Sigmoid colon (tissue), 7 donors: ENCODE measurements at places on chromosomes 6 and 20. TPM values are rescaled to one million over a fixed set of nuclear protein-coding genes. Genes with fewer than 3 reads are reported as not detected.
A peak's percentile ranks its signal among the peaks of the same experiment; 100 is the strongest.

Gene IL17F
- total RNA-seq, result not detected

Gene PTPN1
- 24.7 TPM for total RNA-seq

Gene SSTR4
- not detected for total RNA-seq

Gene SLC22A3
- total RNA-seq, result 13.6 TPM

Gene FAM83C
- not detected for total RNA-seq

Gene PRSS35
- total RNA-seq, result not detected

Gene CTCFL
- 0.36 TPM for total RNA-seq

Gene SLC35D3
- total RNA-seq, result 1.1 TPM

Gene MARCKS
- total RNA-seq, result 67.1 TPM

Gene HUS1B
- 1.6 TPM for total RNA-seq

Gene PSORS1C2
- total RNA-seq, result not detected

Gene WRNIP1
- total RNA-seq, result 56.6 TPM

Gene CSTF1
- 24.6 TPM for total RNA-seq

Gene ATP6V1G2
- total RNA-seq, result 5.0 TPM

Gene DST
- total RNA-seq, result 495 TPM

Gene CLDN20
- not detected for total RNA-seq

DNA sequence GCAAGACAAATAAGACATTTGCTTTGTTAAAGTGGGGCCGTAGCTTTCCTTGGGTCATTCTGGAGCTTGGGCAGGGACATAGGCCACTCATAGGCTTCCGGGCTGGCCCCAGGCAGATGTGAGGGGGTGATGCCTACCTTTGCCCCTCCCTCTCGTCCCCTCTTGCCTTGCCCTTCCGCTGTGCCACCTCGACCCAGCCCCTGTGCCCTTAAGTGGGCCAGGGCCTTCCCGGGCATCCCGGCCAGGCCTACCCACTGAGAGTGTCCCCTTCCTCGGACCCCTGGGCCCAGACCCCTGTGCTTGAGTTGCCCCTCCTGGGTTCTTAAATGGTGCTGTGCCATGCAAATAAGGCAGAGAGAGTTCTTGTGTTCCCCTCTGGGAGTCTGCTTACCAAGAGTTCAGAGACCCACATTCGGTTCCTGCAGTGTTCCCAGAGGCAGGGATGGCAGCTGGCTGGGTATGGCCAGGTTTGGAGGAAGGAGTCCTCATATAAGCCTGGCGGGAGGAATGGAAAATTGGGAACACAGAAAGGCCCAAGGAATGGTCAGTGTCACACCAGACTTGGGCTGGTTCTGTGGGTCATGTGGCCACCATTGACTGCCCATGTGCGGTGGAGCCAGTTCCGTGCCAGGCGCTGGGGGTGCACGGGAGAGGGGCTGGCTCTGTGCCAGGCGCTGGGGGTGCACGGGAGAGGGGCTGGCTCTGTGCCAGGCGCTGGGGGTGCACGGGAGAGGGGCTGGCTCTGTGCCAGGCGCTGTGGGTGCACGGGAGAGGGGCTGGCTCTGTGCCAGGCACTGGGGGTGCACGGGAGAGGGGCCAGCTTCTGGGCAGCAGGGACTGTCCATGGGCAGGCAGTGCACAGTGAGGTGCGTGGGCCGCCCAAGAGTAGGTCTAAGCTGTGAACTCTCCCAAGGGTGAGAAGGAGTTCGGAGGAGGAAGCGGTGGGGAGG is 173.5 kb upstream of the SNX9 start:
- peak; percentile 68 for DNase-seq

DNA sequence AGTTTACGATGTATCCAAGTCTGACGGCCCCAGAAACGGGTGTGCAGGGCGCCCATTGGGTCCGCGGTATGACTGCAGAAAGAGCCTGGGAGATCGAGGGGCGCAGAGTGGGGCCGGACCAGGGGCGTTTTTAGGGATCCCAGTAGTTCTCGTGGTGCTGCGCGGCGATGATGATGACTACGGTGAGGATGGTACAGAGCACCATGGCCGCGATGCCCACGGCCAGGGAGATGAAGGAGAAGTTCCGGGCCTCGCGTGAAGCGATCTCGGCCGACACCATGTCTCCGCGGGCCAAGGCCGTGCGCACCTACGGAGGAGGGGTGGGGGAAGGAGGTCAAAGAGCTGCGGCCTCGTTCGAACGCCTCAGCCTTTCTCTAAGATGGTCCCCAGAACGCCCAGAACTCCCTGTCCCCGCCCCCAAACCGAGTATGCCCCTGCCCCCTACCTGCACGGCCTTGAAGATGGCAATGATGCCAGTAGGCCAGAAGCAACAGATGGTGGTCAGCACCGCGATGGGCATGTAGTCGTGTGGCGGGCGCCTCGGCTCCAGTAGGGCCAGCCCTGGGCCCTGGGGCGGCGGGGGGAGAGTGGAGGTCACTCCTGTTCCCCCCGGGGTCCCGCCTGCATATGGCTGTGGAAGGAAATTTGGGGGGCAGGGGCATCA is 2.5 kb downstream of the PRRT1 start:
- DNase-seq, result no peak

DNA sequence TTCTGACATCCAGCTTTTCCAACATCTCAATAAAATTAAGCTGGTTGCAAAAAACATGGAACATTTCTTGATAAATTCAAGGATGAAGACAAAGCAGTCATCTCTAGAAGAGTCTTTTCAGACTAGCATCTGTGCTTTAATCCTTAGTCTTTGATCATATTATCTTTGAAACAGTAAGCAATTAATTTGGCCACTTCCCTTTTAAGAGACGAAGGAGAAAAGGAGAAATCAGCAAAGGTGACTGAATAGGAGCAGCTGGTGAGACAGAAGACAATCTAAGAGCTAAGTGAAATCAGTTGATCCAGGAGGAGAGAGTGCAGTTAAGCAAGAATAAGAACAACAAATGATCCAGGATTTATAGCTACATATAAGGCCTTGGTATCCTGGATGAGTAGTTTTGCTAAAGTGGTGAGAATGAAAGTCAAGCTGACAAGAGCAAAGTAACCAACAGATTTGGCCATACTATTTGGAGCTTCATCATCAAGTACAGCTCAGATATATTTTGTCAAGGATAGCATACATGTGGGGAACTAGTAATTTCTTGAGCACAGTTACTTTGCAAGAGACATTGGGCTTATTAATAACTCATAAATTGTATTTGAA is 215.5 kb downstream of the ADGB start:
- DNase-seq, result no peak

GRCh38 chr6:149306967-149307366 is 10.5 kb upstream of the TAB2 start:
- DNase-seq, result no peak

DNA sequence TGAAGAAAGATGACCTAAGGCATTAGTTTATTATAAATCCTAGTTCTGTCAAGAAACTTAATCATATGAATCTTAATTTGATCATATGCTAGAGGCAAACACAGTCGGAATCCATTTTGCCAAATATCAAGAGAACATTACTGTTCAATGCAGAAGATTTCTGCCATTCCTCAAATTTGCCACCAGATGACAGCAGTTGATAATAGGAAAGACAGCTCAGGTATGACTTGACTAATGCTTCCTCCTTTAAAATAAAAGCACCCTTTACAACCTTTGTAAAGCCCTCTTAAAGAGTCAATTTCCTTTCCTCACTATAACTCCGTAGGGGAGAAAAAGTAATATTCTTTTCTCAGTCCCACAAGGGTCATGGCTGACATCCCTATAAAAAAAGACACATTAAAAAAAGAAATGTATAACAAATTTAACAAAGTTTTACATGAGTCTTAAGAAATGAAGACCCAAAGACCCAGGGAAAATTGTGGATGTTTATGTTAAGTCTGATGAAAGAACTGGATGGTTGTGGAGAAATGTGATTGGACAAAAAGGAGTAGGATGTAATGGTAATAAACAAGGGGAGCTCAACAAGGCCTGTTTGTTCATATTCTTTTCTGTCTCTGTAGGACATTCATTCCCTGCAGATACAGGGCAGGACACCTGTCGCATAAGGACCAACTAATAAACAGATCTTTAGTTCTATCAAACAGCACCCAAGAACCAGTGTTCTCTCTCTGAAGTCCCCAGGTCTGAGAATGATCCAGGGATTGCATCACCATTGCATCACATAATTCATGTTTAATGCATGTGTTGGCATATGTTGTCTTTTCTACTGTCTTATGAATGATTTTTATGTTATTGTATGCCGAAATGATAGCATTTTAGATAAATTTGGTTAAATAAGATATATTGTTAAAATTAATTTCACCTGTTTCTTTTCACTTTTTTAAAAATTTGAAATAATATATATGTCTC is 23.0 kb upstream of the IL17A start:
- no peak for DNase-seq

GRCh38 chr20:6769903-6770785 is 2.7 kb downstream of the BMP2 start:
- DNase-seq, result peak; percentile 76

DNA sequence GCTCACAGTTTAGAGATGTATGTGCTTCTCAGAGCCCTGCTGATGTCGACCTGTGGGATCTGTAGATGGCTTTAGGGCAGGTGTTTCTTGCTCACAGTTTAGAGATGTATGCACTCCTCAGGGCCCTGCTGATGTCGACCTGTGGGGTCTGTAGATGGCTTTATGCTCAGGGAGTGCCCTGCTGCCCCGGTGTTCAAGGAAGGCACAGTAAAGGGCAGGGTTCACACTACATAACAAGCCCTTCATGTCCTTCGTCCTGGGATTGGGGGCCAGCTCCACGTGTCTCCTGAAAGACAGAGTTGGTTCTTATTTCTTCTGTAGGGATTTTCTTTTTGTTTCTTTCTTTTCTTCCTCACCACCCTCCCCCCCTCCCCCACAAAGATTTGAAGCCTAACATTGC is 91.1 kb downstream of the SMOC2 start:
- DNase-seq, result no peak

GRCh38 chr6:89707766-89708165 is 69.2 kb upstream of the LYRM2 start:
- no peak for DNase-seq

- peak; percentile 34 for DNase-seq
Measured at GRCh38 chr20:58524814-58525213, 9.6 kb upstream of the APCDD1L start.

GRCh38 chr6:93124006-93124632 is 295.2 kb downstream of the EPHA7 start:
- no peak for DNase-seq

DNA sequence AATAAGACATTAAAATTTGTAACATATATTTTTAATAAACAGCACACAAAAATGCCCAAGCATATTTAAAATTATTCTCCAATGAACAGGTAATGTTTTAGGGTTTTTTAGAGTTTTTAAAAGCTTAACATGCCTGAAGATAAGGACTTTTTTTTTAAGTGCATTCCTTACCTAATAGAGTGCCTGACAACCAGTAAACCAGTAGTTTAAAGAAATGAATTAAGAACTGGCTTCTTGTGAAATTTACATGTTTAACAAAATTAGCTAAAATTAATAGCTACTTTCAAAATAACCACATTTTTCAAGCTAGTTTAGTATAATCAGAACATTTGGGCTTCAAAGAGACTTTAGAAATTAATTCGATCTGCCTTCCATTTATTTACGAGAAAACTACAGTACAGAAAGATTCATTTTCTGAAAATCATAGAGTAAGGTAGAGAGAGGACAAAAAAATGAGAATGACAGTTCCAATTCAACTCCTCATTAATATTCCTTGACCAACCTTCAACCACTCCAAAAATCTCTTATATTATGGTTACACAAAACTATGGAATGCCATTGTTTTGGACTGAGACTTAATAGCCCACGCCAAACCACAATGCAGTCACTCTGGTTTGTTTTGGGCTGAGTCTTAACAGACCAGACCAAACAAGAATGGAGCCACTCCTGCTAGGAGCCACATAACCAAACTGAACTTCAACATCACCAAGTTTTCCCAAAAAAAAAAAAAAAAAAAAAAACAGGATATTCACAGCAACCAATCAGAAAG is 5.7 kb upstream of the PLN start:
- no peak for DNase-seq

- no peak for DNase-seq
Measured at GRCh38 chr6:72740135-72740534, 118.3 kb downstream of the KCNQ5 start.

GRCh38 chr20:41038878-41039404 is 10.3 kb downstream of the TOP1 start:
- DNase-seq, result no peak

DNA sequence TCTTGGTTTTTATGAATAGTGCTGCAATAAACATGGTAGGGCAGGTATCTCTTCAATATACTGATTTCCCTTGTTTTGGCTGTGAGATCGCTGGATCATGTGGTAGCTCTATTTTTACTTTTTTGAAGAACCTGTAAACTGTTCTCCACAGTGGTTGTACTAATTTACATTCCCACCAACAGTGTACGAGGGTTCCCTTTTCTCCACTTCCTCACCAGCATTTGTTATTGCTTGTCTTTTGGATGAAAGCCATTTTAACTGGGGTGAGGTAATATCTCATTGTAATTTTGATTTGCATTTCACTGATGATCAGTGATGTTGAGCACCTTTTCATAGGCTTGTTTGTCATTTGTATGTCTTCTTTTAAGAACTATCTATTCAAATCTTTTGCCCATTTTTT is 8.0 kb upstream of the ARG1 start:
- no peak for DNase-seq

- DNase-seq, result no peak
Measured at GRCh38 chr20:49275216-49275615, 2.6 kb downstream of the ZNFX1 start.

GRCh38 chr6:6121943-6122342 is 115.2 kb upstream of the NRN1 start:
- no peak for DNase-seq

DNA sequence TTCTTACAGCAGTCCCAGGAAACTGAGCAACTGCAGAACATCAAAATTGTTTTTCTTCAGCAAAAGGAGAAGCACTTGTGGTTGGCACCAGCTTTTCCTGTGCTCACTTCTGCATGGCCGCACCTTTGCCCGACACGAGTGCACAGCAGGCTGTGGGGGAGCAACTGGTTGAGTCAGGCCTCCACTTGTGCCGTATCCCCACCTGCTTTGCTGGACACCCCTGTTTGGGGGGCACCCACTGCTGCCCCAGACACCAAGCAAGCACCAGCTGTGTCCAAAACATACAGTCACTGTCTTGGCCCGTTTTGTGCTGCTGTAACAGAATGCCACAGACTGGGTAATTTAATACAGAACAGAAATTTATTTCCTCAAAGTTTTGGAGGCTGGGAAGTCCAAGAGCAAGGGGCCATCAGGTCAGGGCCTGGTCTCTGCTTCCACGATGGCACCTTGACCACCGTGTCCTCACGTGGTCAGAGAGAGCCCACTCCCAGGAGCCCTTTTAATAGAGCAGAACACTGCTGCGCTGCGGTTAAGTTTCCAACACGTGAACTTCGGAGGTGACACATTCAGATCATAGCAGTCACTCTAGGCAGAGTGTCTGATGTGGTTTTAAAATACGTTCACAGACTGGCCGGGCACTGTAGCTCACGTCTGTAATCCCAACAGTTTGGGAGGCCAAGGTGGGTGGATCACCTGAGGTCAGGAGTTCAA is 8.7 kb upstream of the GMEB2 start:
- no peak for DNase-seq

DNA sequence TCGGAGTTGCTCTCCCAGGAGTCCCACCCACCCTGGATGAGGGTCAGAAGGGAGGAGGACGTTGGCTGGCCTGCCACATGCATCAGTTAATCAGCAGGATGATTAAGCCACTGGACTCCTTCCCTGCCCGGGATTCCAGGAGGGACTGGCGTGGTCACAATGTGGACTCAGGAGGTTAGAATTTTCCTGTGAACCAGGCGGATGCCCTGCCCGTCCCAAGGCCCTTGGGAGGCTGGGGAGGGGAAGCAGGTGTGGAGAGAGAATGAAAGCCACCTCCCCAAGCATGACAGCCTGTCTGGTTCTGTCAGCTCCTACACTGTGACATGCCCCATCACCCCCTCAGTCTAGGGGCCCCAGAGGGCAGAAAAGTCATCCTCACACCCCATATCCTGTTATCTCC is 11.6 kb upstream of the ITPR3 start:
- DNase-seq, result no peak
